Liver (tissue), 10 donors: ENCODE measurements at places on chromosomes 4 and X. TPM values are rescaled to one million over a fixed set of nuclear protein-coding genes. Genes with fewer than 3 reads are reported as not detected.

LGI2 gene
- total RNA-seq: 0.19 TPM

WDR13 gene
- total RNA-seq: 39.8 TPM

CXorf49 gene
- total RNA-seq: not detected

CSAG2 gene
- total RNA-seq: not detected

ADH7 gene
- not detected for total RNA-seq

FGF13 gene
- total RNA-seq: 2.2 TPM

SLC2A9 gene
- total RNA-seq: 49.0 TPM

SMR3B gene
- total RNA-seq: not detected

GIMD1 gene
- not detected for total RNA-seq

TRMT44 gene
- total RNA-seq: 7.1 TPM

DNA sequence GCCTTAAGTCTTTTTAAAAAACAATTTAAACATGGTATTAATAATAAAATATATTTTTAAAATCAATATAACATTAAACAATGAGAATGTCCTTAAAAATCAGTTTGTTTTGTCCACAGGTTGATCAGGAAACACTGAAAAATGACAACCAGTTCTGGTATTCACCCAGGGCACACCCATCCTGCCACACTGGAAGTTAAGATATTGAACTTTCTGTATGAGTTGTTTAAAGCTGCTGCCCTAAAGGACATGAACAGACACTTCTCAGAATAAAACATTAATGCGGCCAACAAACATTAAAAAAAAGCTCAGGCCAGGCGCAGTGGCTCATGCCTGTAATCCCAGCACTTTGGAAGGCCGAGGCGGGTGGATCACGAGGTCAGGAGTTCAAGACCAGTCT lies 15.0 kb upstream of the HOPX start:
- no peak for DNase-seq

DNA sequence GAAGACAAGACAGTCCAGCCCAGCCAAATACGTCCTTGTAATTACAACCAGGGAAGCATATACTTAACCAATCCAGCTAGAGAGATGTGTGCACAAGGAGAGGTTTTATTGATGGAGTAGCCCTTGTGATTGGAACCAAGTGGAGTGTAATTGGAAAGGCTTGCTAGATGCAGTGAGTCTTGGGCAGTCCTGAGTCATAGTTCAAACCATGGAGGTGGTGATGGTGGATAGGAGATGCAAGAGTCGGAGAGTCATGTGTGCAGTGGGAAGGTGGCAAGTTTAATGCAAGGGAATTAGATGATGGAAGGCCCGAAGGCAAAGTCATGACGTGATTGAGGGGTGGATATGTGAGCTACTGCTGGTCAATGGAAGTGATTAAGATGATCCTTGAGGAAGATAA lies 63.7 kb downstream of the PHEX start:
- DNase-seq: no peak

DNA sequence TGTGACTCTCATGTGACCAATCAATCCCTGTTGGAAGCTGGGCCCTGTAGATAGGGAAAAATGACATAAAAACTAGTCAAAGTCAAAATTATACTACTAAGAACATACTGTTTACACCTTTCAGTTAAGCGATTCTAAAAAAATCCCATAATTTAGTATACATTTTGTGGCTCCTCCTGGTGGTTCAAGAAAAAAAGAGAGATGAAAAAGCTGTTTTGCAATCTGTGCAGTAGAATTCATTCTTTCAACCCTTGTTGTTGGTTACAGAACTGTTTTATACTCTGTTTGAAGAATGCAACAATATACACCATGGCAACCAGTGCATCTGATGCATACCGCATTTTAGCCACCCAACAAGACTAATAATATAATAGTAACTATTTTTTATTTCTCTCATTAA lies 66.8 kb upstream of the ANK2 start:
- DNase-seq: no peak

DNA sequence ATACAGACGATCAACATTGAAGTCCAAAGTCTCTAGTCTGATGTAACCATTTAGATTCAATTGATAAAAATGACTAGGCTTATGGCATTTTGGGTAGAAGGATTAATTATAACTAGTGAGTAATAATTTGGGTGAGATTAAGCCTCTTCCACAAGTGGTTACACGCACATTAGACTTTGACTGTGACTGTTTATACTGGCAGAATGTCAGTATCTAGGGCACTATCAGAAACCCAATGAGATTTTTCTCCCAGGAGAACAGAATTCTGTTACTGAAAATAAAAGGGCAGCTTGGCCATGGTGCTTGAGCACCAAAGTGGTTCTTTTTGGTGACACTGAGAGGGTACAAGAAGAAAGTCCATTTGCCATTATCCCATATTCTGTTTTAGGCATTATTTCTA lies 3.3 kb downstream of the PLS3 start:
- DNase-seq: no peak

DNA sequence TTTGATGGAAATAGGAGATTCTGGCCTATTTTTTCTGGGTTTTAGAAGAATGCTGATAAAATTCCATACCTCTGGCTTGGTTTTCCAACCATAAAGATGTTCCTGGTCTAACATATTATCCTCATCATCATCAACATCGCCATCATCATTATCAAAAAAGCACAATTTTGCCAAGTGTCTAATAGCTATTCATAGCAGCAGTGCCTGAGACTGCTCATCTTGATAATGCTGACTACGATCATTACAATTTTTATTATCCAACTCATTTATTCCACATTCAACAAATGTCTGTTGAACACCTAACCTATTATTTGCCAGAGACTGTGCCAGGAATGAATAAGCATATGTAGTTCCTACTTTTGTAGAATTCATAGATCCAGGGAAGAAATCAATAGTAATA lies 303.5 kb upstream of the GATB start:
- no peak for DNase-seq

- no peak for DNase-seq
These were observed 194.3 kb upstream of the CT83 start for GRCh38 chrX:116657071-116657470.

- no peak for DNase-seq
These were observed 1390.5 kb upstream of the TENM3 start for GRCh38 chr4:180852738-180853137.

GRCh38 chr4:80446664-80447063 lies 111.1 kb downstream of the CFAP299 start:
- DNase-seq: no peak

DNA sequence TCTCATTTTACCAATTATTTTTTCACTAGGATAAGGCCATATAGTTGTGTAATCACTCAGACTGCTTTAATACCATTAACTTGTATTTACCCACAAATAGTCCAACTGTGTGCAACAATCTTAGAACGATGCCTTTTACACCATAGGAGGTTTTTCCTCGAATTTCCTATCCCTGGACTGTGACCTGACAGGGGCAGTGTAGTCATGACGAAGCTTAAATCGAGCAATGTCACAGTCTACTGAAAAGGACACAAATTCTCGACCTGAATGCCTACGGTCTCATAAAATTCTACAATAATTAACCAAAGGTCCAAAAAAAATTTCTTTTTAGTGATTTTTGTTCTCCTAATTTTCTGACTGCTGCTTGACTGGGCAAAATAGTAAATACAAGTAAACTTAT lies 208.9 kb downstream of the ADAMTS3 start:
- no peak for DNase-seq

- no peak for DNase-seq
These were observed 484.2 kb upstream of the BOD1L1 start for GRCh38 chr4:14111730-14112181.

DNA sequence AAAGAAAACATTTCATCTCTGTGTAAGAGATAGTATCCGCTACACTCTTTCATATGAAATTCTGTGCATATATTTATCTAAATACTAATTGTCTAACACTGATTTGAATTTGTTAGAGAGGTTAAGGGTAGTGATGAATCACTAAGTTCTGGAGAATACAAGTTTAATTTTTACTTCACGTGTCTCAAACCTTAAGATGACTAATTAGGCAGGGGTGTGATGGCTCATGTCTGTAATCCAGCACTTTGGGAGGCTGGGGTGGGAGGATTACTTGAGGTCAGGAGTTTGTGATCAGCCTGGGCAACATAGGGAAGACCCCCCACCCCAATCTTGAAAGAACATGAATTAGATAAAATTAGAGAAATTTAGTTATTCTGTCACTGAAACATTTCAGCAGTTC lies 2241.9 kb downstream of the PCDH7 start:
- DNase-seq: no peak

DNA sequence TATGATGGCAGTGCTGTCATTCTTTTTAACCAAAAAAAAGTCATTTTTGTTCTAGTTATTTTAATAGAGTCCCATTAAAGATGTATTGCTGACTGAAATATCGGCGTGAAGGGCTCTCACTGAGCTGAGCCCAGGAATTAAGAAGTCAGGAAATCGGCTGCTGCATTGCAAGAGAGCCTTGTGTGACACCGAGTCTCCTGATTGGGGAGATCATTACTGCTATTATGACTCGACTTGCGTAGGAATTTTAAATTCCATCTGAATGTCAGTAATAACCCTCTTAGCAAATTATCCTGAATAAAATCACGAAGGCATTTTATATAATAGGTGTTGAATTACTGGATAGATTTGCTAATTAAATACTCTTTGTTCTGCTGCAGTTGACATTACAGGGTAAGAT lies 111.5 kb downstream of the POLA1 start:
- DNase-seq: no peak

DNA sequence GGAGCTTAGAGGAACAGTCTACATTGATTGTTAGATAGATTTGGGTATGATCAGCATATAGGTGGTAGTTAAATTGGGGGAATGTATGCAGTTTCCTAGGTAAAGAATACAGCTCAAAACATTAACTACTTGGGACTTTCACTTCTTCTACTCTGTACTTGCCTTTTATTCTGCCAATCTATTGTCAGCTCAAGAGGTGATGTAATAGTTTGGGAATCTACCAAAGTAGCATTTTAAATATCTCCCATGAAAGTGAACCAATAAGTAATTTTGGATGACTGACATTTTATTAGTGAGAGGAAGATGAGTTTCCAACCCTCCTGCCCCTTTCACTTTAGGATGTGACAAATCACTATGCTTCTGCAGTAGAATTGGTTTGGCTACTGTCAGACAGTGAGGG lies 43.4 kb downstream of the NUDT6 start:
- DNase-seq: no peak

- no peak for DNase-seq
These were observed 537.4 kb upstream of the MAGEB18 start for GRCh38 chrX:25600776-25601175.

GRCh38 chr4:64889906-64890610 lies 480.8 kb upstream of the TECRL start:
- no peak for DNase-seq

DNA sequence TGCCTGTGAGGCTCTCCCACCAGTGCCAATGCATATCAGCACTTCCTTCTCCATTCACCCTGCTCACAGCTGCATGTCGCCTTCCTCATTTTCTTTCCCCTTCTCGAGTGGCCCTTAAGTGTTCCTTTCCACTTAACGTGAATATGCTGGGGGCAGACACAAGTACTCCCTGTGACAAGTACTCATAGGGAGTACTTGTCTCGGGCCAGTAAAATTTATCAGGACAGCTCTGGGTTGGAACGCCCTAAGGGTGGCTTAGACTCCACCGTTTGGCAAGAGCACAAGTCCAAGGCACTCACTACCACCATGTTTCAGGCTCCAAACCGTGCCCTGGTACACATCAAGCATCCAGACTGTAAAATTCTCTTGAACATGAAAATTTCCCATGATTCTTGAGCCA lies 3.9 kb upstream of the LDOC1 start:
- DNase-seq: no peak

- no peak for DNase-seq
These were observed 42.2 kb upstream of the SMIM10 start for GRCh38 chrX:134948333-134949241.

DNA sequence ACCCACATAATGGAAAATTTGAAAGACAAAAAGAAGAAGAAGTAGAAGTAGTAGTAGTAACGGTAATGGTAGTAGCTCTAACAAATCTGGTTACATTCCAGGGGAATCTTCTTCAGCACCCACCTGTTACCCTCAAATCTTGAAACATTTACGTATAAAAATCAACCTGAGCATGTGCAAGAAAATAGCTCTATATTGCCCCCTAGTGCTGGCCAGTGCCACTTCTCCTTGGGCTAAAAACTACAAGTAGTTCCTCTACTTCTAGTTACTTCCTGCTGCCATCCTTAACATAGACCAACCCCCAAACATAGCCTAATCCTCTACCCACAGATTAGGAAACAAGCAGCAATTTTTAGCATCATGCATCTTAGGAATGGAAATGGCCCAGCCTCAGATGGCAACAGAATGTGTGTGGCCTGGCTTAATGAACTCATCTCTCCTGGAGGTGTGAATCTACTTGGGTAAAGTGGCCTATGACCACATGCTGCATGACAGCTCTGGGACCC lies 3.1 kb downstream of the PDGFC start:
- peak; percentile 60 for DNase-seq

- DNase-seq: no peak
These were observed 40.2 kb upstream of the HGFAC start for GRCh38 chr4:3401436-3402171.

GRCh38 chr4:2598511-2599303 lies 62.3 kb downstream of the FAM193A start:
- no peak for DNase-seq

DNA sequence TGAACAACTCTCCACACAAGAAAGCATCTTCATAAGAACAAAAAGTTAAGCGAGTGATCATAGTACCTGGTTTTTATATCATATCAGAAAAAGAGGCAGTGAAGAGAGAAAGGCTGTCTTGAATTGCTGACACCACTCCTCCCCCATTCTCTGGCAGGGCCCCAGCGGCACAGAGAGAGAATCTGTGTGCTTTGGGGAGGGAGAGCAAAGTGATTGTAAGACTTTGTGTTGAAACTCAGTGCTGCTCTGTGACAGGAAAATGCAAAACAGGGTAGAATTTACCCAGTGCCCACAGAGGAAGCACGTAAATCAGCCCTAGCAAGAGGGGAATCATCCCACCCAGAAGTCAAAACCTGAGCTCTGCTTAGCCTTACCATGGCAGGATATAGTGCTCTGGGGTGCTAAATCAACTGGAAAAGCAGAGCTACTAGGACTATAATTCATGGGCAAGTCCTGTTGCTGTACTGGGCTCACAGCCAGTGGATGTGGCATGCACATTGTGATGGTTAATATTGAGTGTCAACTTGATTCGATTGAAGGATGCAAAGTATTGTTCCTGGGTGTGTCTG lies 174.6 kb downstream of the PRR32 start:
- no peak for DNase-seq

- DNase-seq: peak; percentile 48
These were observed at the start of gene TCEAL9 for GRCh38 chrX:103356130-103356798. Gene TCEAL9, plus strand, starts transcription at chrX:103356506. Its CDS starts 1,179 bp downstream, at chrX:103357685.

- no peak for DNase-seq
These were observed 161.0 kb downstream of the SHOX start for GRCh38 chrX:791479-792034.

- no peak for DNase-seq
These were observed 68.8 kb upstream of the CLNK start for GRCh38 chr4:10753336-10753735.

- no peak for DNase-seq
These were observed 48.8 kb upstream of the PITX2 start for GRCh38 chr4:110671679-110672078.
